Kidney epithelial cell (primary cell): ENCODE measurements at places on chromosomes 12 and 14. TPM values are rescaled to one million over a fixed set of nuclear protein-coding genes. Genes with fewer than 3 reads are reported as not detected.

Gene SERPINA3
- total RNA-seq: 33.9 and 45.3 TPM in 2 replicates

Gene HOXC11
- 0.58 and 0.96 TPM in 2 replicates for total RNA-seq

Gene ARMH4
- 4.1 and 4.2 TPM in 2 replicates for total RNA-seq

Gene SPTLC2
- total RNA-seq: 31.4 and 33.0 TPM in 2 replicates

Gene APAF1
- 12.5 and 15.7 TPM in 2 replicates for total RNA-seq

Gene REM2
- total RNA-seq: 0.48 and 1.2 TPM in 2 replicates

Gene MYO1A
- not detected in 2 replicates for total RNA-seq

Gene EFS
- total RNA-seq: 10.8 and 15.4 TPM in 2 replicates

Gene FAM216A
- 5.7 and 7.5 TPM in 2 replicates for total RNA-seq

Gene CAPZA3
- total RNA-seq: not detected in 2 replicates

Gene ERBB3
- 12.3 and 17.3 TPM in 2 replicates for total RNA-seq

Gene VRTN
- total RNA-seq: not detected in 2 replicates

Gene FAM181A
- not detected in 2 replicates for total RNA-seq

Gene ISM2
- total RNA-seq: 0.13 and 1.2 TPM in 2 replicates

Gene BIN2
- total RNA-seq: not detected in 2 replicates

Gene P2RX2
- not detected in 2 replicates for total RNA-seq

Gene HEATR5A
- 12.4 and 18.8 TPM in 2 replicates for total RNA-seq

Gene KCNH3
- 0.21 and 0.41 TPM in 2 replicates for total RNA-seq

Gene GPRC5D
- not detected in 2 replicates for total RNA-seq

Gene SLC6A15
- total RNA-seq: 14.9 and 15.9 TPM in 2 replicates

Gene SPX
- total RNA-seq: 7.5 and 9.4 TPM in 2 replicates

Gene STX2
- 19.4 and 24.4 TPM in 2 replicates for total RNA-seq

Gene RASSF9
- 2.2 and 2.5 TPM in 2 replicates for total RNA-seq

Gene OR6C6
- total RNA-seq: not detected in 2 replicates
